Activated T-helper 2 cell treated with anti-CD3 and anti-CD28 coated beads, Interferon-gamma antibody, Interleukin-2, Interleukin-4, amounts not matched to agents 10 μg/mL and 5 μg/mL and 100 μg/mL, durations not matched to agents 14 hours and 24 hours and 36 hours (primary cell): ENCODE measurements at places on chromosomes 7 and 10. TPM values are rescaled to one million over a fixed set of nuclear protein-coding genes. Genes with fewer than 3 reads are reported as not detected.

Gene LRRN3
- total RNA-seq = 28.0 and 29.4 TPM in 2 replicates

Gene CHRM2
- total RNA-seq = not detected in 2 replicates

Gene NRAP
- total RNA-seq = not detected in 2 replicates

DNA sequence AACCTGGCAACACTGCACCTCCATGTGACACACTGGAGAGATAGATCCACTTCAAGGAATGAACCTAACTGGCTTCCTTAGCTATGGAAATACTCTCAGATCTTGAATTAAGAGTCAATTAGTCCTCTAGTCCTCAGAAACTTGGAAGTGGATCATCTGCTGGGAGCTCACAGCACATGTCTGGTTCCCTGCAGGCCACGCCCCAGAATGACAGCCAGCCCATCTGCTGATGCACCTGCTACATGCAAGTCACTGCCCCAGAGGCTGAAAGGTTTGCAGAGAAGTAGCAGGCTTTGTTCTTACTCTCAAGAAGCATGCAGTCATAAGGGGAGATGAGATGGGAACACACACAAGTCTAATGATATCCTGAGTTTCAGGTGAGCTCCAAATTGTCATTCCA, 275.9 kb downstream of the SKAP2 start:
- DNase-seq = no peak

- no peak for DNase-seq
Observed at GRCh38 chr7:142440219-142440905, 182.5 kb upstream of the PRSS58 start.

- no peak for DNase-seq
Observed at GRCh38 chr7:100475549-100475948, 3.5 kb downstream of the TSC22D4 start.
